ENCODE measurements at places on chromosomes 3 and 15.

DNA sequence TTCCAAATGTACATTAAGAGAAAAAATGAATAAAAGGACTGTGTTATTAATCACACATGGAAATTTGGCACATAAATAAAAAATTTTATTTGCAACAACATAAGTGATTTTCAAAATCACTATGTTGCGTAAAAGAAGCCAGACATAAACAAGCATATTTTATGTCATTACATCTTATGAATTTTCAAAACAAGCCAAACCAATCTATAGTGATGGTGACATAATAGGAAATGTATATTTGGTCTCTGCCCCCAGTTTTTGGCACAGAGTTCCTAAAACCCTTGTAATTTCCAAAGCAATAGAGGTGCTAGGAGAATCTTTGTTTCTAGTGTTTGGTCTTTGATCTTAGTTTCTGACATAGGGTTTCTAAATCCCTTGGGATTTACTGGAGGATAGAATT lies 543.3 kb downstream of the ZBBX start:
- no peak for DNase-seq

DNA sequence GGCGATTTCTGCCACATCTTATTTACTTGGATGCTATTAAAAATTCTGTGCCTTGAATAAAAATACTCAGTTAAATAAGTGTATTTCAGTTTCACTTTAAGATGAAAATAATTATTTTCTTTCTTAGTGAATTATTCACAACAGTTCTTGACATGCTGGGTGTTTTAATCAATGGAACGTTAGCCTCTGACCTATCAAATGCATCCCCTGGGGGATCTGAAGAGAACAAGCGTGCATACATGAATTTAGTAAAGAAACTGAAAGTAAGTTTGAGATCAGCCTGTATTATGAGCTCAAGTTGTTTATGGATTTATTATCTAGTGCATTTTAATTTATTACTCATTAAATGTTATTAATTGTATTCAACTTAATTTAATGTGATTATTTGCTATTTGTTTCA lies 597 bp downstream of the P2RY12 start:
- no peak for DNase-seq

DNA sequence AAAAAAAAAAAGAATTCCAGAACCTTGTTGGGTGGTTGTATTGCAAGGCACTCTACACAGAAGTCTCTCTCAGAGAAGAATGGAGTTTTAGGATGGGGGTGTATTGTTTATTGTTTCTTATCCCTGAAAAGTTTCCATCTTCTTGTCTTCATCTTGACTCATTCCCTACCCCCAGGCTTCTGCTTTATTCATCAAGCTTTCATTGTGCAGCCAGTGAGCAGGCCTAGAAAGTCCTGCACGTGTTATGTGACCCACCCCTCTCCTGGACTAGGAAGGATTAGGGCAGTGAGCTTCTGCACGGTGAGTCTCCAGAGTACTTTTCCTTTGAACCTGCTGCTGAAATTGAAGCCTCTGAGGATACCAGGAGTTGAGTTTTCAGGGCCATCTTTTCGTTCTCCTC lies 150.9 kb upstream of the IL12A start:
- no peak for DNase-seq

DNA sequence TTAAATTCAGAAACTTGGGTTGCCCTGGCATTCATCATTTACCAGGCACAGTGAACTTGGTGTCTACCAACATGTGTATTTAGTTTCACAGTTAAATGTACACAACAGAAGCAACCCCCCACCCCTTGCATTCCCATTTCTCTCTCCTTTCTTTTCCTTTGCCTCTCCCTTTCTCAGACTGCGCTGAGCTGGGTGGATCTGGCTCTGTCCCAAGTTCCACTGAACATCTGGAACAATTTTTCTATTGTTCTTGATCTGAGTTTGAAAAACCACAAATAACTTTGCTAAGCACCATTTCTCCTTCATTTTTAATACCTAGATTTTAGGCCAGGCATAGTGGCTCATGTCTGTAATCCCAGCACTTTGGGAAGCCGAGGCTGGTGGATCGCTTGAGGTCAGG lies 242.2 kb downstream of the ABHD5 start:
- no peak for DNase-seq

GRCh38 chr15:29896062-29896461 lies 73.8 kb upstream of the TJP1 start:
- DNase-seq = no peak
